Colonic mucosa (tissue), 4 donors: ENCODE measurements at places on chromosomes 4 and X.

GRCh38 chr4:129346036-129346435 is 250.1 kb downstream of the C4orf33 start:
- no peak for DNase-seq

GRCh38 chr4:119046263-119046662 is 89.4 kb upstream of the MYOZ2 start:
- no peak for DNase-seq

DNA sequence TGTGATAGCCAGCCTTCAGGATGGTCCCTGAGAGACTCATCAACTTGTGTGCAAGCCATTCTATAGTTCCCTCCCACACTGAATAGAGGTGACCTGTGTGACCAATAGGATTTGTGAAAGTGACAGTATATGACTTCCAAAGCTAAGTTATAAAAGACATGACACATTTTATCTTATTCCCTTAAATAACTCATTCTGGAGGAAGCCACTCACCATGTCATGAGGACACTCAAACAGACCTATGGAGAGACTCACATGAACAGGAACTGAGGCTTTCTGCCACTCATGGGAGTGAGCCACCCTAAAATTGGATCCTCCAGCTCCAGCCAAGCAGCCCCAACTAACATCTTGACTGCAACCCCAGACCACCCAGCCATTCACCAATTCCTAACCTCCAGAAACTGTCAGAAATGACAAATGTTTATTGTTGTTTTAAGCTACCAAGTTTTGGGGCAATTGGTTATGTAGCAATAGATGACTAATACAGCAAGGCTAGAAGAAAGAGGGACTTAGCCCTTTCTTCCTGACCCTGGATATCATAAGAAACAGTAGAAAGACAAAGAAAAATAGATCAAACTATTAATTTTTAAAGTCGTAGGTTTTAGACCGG is 9.0 kb upstream of the CHIC2 start:
- no peak for DNase-seq

GRCh38 chr4:123934096-123934495 is 537.5 kb downstream of the SPRY1 start:
- DNase-seq: no peak

GRCh38 chrX:133254666-133255065 is 36.5 kb upstream of the TFDP3 start:
- DNase-seq: no peak

DNA sequence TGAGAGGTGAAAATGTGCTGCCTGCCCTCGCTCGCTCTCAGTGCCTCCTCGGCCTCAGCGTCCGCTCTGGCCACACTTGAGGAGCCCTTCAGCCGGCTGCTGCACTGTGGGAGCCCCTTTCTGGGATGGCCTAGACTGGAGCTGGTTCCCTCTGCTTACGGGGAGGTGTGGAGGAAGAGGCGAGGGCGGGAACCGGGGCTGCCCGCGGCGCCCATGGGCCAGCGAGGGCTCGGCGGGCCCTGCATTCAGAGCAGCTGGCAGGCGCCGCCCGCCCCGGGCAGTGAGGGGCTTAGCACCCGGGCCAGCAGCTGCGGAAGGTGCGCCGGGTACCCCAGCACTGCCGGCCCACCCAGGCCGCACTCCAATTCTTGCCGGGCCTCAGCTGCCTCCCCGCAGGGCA is 39.6 kb downstream of the TRIML1 start:
- DNase-seq: no peak

- DNase-seq: no peak
Observed at GRCh38 chr4:106816496-106816895, 219.6 kb downstream of the DKK2 start.

DNA sequence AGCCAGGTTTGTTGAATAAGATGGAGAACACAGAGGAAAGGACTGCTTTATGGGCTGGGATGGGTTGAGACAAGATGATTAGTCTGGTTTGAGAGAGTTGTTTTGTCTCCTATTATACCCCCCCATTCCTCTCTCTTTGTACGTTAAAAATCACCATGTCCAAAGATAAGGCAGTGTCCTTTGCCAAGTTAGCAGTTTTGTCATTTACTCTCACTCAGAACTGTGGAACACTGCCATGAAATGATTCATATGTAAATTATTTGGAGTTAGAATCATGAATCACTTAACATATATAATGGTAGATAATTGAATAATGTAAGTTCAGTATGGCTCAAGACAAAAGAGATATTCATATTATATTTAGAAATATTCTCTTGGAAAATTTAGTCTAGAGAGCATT is 151.3 kb downstream of the DCLK2 start:
- no peak for DNase-seq

DNA sequence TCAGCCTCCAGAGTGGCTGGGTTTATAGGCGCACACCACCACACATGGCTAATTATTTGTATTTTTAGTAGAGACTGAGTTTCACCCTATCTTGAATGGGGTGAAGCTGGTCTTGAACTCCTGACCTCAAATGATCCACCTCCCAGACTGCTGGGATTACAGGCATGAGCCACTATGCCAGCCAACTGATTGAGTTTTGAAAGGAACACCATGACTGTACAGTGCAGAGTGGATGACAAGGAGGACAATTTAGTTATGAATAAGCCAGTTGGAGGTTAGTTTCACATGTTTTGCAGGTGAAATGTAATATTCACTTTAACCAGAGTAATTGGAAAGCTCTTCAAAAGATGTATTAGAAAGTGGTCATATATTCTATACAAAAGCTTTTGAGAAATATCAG is 60.8 kb downstream of the PCDH18 start:
- no peak for DNase-seq

- DNase-seq: peak; percentile 41
Observed at GRCh38 chr4:30537456-30537855, 182.7 kb upstream of the PCDH7 start.

DNA sequence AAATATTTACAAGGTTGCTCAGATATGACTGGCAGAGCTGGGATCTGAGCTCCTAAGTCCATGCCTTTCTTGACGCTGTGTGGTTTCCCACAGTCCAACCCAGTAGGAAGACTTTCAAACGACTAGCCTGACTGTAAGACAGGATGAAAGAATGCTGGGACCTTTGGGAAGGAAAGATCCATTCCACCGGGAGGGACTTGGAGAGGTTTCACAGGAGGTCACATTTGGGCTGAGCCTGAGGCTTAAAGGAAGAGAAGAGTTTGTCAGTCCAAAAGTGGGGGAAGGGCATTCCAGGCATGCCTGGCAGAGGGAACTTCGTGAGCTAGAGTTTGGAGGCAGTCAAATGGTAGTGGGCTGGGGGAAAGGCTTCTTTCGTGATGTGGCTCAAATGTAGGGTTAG is 1.5 kb downstream of the STARD8 start:
- no peak for DNase-seq

DNA sequence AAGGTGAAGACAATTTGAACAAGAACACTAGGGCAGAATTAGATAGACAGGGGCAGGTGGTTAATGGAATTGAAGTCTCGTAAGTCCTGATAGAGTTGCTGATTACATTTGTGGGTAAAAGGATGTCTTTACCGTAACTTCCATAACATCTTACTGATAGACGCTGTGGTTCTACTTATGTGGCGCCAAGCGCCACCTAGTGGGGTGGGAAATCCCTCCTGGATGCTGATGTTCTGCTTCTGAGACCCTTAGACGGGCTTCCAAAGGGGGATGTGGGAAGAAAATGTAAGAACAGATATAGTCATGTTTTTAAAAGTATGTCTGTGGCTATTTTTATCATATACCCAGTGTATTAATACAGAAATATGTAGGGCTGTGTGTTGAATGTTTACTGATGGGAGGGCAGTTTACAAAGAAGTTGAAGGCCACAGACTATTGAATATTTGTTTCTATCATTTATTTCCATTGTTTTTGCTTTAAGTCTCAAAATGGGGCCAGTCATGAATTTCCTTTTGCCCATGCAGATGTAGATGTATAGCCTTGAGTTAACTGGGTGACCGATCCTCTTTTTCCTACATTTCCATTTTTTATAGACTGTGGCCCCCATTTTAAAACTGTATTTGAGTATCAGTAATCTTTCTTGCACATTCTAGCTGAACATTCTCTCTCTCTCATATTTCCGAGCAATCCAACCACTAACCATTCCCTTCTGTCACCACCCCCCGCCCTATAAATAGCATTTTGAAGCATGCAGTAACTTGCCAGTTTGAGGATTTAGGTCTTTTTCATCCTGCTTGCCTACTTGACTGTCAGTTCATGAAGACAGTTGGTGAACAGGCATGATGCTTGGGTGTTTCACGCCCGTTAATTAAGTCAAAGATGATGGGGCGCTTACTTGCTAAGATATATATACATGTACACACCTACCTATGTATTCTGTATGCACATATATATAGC is 12.1 kb upstream of the TLR8 start:
- DNase-seq: peak; percentile 40

GRCh38 chrX:110320381-110320987 is 2.6 kb upstream of the AMMECR1 start:
- no peak for DNase-seq

DNA sequence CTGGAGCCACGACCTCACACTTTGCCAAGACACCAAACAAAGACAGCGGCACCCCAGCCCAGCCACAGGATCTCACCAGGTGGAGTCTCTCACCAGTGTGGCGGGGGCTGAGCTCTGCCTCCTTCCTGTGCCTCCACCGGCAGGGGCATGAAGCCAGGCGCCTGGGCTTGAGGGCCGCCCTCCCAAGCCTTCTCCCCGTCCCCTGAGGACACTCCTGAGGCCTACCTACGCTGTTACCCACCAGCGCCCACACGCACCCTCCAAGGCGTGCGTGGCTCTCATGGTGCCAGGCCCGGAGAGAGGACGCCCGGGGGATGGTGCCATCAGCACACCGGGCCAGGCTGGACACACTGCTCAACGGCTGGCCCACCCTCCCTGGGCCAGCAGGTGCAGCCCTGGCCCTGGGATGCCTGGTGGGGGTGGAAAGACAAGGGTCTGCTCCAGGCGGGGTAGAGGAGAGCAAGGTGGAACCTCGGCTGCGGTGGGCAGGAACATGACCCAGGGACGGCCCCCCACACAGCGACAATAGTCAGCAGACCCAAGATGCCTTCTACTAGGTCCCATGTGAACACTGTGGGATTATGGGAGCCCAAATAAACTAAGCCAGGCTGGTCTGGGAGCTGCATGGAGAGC is 22.1 kb downstream of the NELFA start:
- peak; percentile 13 for DNase-seq

DNA sequence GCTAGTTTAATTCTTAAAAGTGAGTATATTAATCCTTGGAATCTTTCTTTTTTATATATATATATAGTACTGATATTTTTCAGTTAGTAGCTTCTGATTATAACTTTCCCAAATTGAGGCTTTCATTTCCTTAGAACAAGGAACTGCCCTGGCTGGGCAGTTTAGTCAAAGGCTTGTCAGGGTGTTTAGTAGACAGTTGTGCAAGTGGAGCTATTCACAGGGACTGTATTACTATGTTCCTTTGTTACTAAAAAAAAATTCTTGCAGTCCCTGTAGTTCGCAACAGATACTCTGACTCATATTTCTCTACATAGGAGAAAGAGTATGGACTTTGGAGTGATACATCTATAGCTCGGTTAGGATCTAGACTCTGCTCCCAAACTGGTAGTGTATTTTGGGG is 20.8 kb downstream of the USO1 start:
- DNase-seq: no peak

- peak; percentile 22 for DNase-seq
Observed at GRCh38 chr4:152485726-152486276, 50.1 kb downstream of the FBXW7 start.

- no peak for DNase-seq
Observed at GRCh38 chr4:165921546-165921945, 48.5 kb downstream of the TLL1 start.

- DNase-seq: no peak
Observed at GRCh38 chr4:23931489-23931830, 41.6 kb upstream of the PPARGC1A start.

DNA sequence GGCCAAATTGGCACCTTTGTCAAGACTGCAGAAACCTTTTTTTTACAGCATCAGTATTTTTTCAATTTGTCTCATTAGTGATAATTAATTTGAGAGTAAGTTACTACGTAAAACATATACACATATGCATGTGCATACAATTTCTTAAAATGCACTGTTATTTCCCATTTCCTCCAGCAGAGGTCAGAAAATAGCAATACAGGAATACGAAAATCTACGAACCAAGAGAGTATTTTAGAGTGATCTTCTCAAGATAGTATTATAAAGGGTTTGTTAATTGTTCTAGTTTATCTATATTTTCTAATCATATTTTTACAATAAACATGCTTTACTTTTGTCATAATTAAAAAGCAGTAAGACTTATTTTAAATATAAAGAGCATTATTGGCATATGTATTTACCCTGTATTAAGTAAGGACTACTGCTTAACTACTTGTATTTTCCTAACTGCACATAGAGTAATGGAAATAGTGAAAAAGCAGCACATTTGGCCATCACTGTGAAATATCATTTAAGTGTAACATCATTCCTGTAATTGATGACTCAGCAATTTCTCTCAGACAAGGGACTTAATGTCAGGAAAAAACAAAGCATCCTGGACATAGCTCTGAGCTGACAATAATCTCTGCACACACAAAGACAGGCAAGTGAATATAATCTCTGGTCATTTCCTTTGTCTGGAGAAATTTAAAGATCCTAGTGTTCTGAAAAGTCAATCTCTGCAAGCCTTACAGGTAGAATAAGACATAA is 45.6 kb downstream of the MAOB start:
- no peak for DNase-seq
